Activated CD4-positive, alpha-beta T cell treated with anti-CD3 and anti-CD28 coated beads, Interleukin-2, amount 10 ng/mL, durations not matched to agents 24 days and 14 days (primary cell): ENCODE measurements at places on chromosomes 5 and 9. TPM values are rescaled to one million over a fixed set of nuclear protein-coding genes. Genes with fewer than 3 reads are reported as not detected.
A peak's percentile ranks its signal among the peaks of the same experiment; 100 is the strongest.

Gene WNT8A
- not detected in 2 replicates for total RNA-seq

- no peak for DNase-seq
- no peak overlapping the region for H3K4me3 ChIP-seq
- H3K27me3 ChIP-seq = no peaks in the 10 kb centered on the region
- no peaks in the 10 kb centered on the region for H3K4me1 ChIP-seq
These were observed 125.2 kb downstream of the EDIL3 start for GRCh38 chr5:84259283-84260045.

GRCh38 chr9:129451089-129451656 is 169.7 kb downstream of the C9orf50 start:
- DNase-seq = no peak
- no peak overlapping the region for H3K27ac ChIP-seq

Gene NMUR2
- not detected in 2 replicates for total RNA-seq

Gene GGTA1
- total RNA-seq = 0.14 TPM in 1 of 2 replicates, not detected in the other

- DNase-seq = no peak
- peaks cover 62% of the 10 kb centered on the region for H3K27me3 ChIP-seq
- H3K27ac ChIP-seq = peak overlapping the region; percentile 1
- H3K4me3 ChIP-seq = peak overlapping the region; percentile 76
These were observed 1.4 kb downstream of the TMEFF1 start for GRCh38 chr9:100474082-100474923.

Gene GRXCR2
- not detected in 2 replicates for total RNA-seq

DNA sequence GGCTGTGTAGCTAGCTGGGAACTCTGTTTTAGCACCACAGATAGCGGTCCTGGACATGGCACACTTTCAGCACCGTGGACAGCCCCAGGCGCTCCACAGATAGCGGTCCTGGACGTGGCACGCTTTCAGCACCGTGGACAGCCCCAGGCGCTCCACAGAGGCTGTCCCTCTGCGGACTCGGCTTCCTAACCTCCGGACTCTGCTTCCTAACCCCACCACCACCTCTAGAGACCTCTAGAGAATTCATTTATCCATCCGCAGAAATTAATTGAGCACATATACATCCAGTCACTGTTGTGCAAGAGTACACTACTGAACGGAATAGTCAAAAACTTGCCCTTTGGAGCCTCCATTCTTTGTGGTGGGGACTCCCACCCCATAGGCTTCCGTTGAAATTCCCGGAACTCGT is 27.4 kb downstream of the UNC5A start:
- H3K4me1 ChIP-seq = no peaks in the 10 kb centered on the region
- H3K27ac ChIP-seq = no peak overlapping the region
- DNase-seq = peak; percentile 94
- H3K27me3 ChIP-seq = peaks cover 2% of the 10 kb centered on the region

DNA sequence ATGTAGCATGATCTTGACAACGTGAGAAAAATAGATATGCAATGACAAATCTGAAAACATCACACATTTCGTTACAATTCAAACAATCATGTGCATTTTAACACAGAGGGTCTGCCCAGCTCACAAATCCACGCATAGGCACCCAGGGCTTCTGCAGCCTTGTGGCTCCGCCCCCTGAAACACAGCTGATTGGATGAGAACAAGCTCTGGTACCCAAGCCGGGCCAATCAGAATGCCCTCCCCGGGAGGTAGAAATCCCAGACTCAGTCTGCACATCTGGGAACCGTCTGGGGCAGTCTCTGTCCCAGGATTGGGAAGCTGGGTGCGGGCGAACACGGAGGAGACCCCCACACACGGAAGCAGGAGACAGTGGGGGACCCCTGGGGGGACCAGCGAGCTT is 137.5 kb downstream of the GAPVD1 start:
- H3K27me3 ChIP-seq = no peaks in the 10 kb centered on the region
- DNase-seq = no peak
- H3K4me3 ChIP-seq = no peak overlapping the region
- H3K27ac ChIP-seq = no peak overlapping the region
- no peaks in the 10 kb centered on the region for H3K4me1 ChIP-seq

GRCh38 chr5:42555797-42556196 is 132.6 kb downstream of the GHR start:
- no peak overlapping the region for H3K4me3 ChIP-seq
- peaks cover 5% of the 10 kb centered on the region for H3K27me3 ChIP-seq
- no peak for DNase-seq
- no peak overlapping the region for H3K27ac ChIP-seq
- no peaks in the 10 kb centered on the region for H3K4me1 ChIP-seq

DNA sequence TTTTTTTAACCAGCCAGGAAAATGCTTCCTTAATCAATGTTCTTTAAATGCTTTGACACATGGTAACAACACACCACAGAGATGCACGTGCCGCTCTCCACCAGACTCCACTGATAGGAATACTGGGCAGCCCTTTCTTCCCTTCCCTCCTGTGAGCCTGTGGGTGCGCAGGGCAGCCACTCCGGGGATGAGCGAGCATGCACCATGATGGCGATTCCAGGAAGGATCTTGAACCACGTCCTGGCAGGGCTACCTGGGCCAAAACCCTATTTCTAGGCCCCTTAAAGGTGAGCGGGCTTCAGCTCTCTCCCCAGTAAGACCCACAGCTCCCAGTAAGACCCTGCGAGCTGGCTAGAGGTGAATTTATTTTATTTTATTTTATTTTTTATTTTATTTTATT is 128.2 kb downstream of the MVB12B start:
- no peaks in the 10 kb centered on the region for H3K36me3 ChIP-seq
- DNase-seq = no peak
- H3K27me3 ChIP-seq = peaks cover 25% of the 10 kb centered on the region
- no peak overlapping the region for H3K4me3 ChIP-seq
- H3K27ac ChIP-seq = no peak overlapping the region
- peaks cover 3% of the 10 kb centered on the region for H3K4me1 ChIP-seq

Gene CAMK4
- 47.7 and 49.5 TPM in 2 replicates for total RNA-seq

DNA sequence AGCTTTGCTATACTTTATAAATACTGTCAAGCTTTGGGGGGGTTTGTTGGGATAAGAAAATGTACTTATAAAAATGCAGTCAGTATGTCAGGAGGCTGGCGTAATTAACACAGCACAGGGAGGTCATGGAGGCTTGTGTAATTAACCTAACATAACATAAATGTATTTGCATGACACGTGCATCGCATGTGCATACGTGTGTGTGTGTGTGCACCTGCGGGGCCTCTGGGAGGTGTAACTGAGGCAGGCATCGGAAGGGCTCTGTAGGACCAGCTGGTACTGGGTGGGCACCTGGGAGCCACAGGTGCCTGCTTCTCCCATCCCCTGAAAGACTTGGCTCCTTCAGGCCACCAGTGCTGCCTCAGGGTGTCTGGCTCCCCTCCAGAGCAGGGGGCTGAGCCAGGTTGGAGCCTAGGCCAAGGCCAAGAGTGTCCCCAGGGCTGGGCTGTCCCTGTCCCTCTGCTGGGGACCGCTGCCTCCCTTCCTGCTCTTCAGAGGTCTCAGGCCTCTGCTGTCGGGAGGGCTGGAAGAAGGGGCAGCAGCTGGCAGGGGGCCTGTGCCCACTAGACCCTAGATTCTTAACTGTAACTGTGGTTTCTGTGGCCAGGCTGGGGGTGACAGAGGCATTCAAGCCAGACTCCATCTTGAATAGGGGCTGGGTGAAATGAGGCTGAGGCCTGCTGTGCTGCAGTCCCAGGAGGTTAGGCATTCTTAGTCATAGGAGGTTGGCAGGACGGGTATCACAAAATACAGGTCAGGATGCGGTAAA is 9.0 kb downstream of the FCN2 start:
- no peak for DNase-seq
- H3K4me3 ChIP-seq = no peak overlapping the region
- no peak overlapping the region for H3K27ac ChIP-seq
- H3K27me3 ChIP-seq = no peaks in the 10 kb centered on the region
- H3K36me3 ChIP-seq = no peaks in the 10 kb centered on the region
- H3K4me1 ChIP-seq = no peaks in the 10 kb centered on the region

DNA sequence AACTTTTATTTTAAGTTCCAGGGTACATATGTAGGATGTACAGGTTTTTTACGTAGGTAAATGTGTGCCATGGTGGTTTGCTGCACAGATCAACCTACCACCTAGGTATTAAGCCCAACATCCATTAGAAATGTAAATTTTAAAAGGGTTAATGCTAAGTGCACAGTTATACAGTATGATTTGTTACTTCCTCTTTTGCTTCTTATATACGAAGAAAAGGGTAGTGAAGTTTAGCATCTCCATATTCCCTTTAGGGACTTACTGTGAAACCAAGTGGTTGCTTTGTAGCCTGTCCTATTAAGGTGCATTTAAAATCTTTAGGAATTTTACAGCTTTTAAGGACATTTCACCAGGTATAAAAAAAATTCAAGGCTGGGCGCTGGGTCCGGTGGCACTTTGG is 46.4 kb downstream of the RBM27 start:
- H3K27me3 ChIP-seq = no peaks in the 10 kb centered on the region
- H3K4me3 ChIP-seq = no peak overlapping the region

GRCh38 chr5:94025788-94026473 is 284.5 kb upstream of the POU5F2 start:
- no peaks in the 10 kb centered on the region for H3K27me3 ChIP-seq
- no peak overlapping the region for H3K27ac ChIP-seq
- H3K4me3 ChIP-seq = no peak overlapping the region
- DNase-seq = no peak
- peaks cover 19% of the 10 kb centered on the region for H3K36me3 ChIP-seq

Gene STPG3
- total RNA-seq = 0.54 and 0.99 TPM in 2 replicates

DNA sequence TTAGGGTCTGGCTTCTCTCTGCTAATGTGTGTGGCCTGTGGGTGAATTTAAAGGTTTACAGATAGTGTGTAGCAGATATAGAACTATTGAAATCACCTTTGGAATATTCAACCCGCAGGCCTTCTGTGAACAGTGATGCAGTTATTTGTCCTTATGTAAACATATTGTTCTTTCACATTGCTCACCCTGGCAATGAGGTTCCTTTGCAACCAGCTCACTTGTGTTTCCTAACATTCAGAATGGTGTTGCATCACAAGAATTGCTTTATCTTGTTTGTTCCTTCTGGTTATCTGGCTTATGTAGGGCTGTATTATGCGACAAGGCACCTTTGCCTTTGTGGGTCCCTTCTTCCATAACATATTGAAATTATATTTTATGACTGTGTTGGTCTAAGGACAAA is 370.3 kb downstream of the NNT start:
- no peak for DNase-seq
- H3K27me3 ChIP-seq = no peaks in the 10 kb centered on the region
- no peaks in the 10 kb centered on the region for H3K4me1 ChIP-seq
- no peak overlapping the region for H3K4me3 ChIP-seq

Gene C5orf52
- total RNA-seq = 0.42 TPM in 1 of 2 replicates, not detected in the other

- no peak overlapping the region for H3K27ac ChIP-seq
- no peaks in the 10 kb centered on the region for H3K4me1 ChIP-seq
- DNase-seq = no peak
- no peaks in the 10 kb centered on the region for H3K27me3 ChIP-seq
- H3K4me3 ChIP-seq = no peak overlapping the region
- H3K36me3 ChIP-seq = no peaks in the 10 kb centered on the region
These were observed 243.8 kb upstream of the IRX1 start for GRCh38 chr5:3351581-3352442.
